ENCODE measurements at places on chromosomes 3 and 15.

- peak; percentile 78 for DNase-seq
Measured at GRCh38 chr3:39189959-39190269, 2.5 kb downstream of the XIRP1 start.

DNA sequence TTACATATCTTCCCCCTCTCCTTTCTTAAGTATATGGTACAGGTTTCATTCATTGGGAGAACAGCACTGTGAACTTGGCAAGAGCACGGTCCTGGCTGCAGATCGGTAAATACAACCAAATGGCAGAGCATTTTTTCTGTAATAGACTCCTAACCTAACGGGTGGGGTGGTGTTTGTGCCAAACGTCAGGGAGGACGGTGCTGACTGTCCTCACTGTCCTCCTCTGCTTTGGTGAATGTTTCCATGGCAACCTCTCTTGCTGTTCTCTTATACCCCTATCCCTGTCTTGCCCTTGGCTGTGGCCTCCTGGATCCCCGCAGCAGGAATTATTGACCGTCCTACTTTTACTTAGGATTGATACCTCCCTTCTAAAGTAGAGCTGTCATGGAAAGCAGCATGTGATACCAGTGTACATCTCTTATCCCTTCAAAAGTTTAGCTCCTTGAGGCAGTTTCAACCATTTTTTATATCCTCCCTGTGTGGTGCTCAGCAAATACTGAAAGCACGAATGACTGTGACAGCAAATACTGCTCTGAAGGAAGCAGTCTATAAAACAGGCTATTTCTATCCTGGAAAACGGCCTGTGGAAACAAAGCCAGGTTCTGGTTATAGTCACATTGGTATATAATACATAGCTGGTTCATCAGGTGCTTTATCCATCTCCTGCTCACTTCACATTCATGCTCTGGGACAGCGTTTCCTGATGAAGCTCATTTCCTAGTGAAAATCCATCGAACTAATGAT lies 275.4 kb upstream of the C2CD4B start:
- no peak for DNase-seq

DNA sequence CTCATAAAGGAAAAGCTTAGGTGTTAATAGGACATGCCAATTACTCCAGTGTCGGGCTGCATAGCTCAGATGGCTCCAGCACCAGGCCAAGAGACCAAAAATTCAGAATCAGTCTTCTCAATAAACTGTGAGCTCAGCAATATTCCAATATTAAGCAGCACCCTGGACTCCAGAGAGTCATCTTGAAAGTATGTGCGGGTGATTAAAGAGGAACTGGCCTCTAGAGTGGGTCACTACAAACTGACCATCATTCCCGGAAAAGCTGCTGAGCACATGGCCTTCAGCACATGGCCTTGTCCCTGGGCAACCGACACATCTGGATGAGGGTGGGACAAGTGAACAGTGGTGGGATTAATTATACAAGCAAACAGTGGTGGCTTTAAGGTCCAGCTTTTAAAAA lies 59.0 kb downstream of the MAGI1 start:
- DNase-seq, result no peak

- no peak for DNase-seq
Measured at GRCh38 chr3:37926611-37927010, 64.0 kb upstream of the VILL start.

DNA sequence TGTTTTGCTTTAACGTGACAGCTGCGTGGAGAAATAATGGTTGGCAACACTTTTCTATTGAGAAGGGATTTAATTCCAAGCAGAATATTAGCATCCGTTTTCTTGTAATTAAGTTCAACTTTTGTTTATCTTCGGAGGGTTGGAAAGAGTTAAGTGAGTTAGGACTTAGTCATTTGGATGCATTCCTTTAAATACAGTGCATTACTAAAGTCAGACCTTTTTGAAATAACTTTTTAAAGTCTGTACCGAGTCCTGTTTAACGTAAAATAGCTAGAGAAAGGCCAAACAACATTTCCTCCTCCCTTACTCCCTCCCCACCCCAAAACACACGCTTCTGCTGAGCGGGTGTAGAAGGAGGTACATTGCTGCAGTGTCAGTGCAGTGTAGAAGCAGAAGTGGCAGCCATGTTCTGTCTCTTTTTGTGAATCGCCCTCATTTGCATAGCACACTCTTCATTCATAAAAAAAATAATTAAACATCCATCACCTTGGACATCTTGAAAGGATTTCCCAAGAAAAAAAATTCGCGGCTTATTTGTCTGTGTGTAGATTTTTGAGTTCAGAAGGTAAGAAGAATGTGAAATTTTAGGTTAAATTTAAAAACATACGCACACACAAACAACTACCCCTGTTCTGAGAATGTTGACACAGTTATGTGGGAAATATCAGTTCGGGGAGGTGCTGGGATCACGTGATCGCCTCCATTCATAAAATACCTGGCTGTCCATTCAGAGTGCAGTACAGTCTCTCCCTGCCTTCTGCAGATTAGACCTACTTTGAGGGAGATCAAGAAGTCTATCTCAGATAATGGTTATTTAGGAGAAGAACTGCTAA lies 1.6 kb downstream of the SPRED1 start:
- DNase-seq, result peak; percentile 34

DNA sequence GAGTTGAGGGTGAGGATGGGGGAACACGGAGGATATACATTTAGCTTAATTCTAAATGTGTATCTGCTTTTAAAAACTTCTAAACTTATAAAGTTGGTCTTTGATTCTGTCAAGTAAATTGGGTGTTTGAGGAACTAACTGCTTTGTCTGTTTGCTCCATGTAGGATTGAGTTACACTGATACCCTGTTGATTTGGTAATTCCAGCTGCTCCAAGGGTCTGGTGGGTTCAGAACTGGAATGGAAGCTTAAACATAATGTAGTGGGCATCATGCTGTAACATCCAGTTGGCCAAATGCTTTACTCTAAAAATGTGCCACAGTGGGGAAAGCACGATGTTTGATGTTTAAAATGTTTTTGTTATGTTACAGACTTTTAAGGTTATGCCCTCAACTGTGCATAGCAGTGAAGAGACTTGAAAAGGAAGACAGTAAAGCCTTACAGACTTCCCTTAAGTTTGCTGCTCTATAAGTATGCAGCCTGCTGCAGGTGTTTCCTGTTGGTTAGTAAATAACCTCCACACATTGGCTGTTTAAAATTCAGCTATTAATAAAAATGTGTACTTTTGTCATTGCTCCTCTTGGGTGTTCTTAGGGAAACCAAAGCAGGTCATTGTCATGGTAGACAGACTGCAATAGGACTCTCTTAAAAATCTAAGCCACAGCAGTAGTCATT lies 5.9 kb upstream of the EDEM1 start:
- no peak for DNase-seq

GRCh38 chr15:90143166-90143655 lies 40.9 kb upstream of the IDH2 start:
- DNase-seq, result peak; percentile 54

- DNase-seq, result no peak
Measured at GRCh38 chr3:126998728-126999127, 15.8 kb downstream of the PLXNA1 start.

DNA sequence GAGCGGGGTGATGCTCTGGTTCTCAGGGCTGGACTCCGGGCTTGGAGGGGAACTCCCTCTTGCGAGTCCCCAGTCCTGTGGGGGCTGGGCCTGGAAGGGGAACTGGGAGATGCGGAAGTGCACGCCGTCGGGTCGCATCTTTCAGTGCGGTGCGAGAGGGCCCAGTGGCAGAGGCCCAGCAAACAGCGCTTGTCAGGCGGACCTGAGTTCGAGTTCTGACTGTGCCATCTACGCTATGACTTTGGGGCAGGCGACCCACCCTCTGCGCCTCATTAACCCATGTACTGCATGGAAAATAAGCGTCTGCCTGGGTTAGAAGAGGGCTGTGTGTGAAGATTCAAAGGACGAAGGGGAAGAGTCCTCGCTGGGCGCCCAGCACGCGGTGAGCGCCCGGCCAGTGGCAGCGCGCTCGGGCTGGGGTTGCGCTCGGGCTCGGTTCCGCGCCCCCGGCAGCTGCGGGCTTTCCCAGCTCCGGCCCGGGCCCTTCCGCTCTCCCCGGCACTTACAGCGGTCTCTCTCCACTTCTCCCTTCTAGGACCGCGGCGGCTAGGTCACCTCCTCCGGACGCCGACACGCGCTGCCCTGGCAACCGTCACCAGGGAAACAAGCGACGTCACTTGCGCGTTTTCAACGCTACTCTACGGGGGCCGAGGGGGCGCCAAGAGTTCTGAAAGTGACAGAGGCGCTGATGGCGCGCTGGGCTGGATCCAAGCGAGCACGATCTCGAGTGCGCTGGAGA lies at the start of gene CCDC13:
CCDC13 (minus strand) TSS at position 584 of the 739 bp plus-strand sequence. CDS start 14,908 bp downstream, outside the sequence.
- DNase-seq, result peak; percentile 97

GRCh38 chr3:154582501-154582900 lies 152.5 kb upstream of the GPR149 start:
- DNase-seq, result no peak

DNA sequence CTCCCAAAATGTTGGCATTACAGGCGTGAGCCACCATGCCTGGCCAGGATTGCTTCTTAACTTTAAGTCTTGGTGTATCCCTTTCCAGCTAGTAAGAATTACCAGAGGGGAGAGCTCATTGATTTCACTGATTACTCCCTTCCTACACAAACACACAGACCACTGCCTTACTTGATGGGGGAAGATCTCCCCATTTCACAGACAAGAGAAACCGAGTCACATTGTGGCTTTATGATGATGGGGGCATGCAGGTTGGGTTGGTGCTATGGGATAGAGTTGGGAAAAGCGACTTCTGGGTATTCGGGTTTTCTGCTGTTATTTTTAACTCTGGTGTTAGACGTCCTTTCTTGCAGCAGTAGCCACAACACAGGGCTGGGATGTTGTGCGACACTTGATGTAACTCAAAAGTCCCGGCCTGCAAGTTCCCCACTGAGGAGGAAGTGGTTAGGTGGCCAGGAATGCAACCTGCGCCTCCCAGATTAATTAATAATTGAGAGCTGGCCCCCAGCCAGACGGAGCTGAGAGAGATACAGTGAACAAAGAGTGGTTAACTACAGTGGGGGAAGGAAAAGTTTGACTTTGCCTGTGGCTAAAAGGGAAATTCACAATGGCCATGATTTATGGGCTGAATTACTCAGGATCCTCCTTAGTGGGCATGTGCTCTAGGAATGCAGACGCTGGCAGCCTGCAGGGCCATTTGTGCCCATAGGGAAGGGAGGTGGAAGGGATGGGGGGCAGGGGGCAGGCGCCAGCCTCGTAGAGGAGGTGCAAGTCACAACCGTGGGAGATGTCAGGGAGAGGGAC lies 63.6 kb downstream of the SMAD6 start:
- peak; percentile 72 for DNase-seq

DNA sequence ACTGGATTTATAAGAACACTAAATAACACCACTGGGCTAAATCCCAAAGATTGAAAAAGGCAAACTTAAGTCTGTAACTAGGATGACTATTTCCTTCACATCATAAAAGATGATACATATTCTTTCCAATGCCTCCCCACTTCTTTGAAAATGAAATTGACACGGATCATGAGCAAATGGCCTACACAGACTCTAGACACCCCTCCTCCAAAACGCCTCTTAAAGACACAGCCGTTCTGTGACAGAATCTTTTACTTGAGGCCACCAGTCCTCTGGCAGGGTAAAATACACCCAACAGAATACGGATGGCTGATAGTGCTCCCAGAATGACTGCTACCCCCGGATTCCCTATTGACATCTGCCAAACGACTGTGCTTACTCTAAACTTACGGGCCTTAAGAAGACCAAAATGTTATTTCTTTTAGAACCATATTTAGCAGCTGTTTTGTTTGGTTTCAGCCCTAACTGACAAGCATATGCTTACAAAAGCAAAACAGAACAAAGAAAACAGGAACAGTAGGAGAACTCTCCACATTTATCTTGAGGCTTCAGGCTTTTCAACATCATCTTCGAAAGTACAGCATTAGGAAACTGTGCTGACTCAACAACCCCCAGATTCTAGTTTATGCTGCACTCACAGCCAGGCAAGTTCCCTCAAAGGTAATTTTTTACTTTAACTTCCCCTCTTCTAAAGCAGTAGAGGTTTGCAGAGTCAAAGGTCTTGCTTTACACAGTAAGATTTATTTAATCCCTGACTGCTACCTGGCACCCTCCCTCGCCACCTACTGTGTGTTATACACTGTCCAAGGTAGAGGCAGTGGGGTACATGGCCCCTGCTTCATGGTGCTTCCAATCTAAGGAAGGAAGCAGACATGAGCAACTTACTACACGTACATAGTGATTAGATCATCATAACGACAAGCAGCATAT lies 84.3 kb downstream of the TNIK start:
- DNase-seq, result no peak

GRCh38 chr3:48686538-48687219 lies 964 bp upstream of the NCKIPSD start:
- DNase-seq, result no peak

DNA sequence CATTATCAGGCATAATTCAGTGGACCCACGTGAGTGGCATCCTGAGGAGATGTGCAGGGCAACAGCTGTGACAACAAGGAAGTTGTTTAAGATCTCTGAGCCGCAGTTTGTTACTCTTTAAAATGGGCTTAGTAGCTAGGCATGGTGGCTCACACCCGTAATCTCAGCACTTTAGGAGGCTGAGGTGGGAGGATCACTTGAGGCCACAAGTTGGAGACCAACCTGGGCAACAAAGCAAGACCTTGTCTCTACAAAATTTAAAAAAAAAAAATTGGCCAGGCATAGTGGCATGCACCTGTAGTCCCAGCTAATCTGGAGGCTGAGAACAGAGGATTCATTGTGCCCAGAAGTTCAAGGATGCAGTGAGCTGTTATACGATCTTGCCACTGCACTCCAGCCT lies 12.2 kb downstream of the SUCLG2 start:
- no peak for DNase-seq

Data from GM19239 (cell line).